Renal pelvis (tissue), 12 donors: ENCODE measurements at places on chromosomes 2 and 18.

DNA sequence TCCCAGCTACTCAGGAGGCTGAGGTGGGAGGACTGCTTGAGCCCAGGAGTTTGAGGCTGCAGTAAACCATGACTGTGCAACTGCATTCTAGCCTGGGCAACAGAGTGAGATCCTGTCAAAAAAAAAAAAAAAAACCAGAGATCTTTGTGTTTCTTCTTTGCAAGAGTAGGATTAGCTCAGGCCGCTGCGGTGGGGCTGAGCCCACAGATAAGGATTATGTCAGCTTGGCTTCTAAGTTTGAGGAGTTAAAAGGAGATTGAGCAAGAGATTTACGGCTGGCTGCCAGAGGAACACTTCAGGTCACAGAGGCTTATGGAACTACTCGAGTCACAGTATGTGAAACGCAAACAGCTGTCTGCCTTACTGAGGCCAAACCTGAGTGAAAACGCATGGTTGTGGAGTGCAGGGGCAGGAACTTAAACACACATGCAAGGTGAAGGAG lies 146.7 kb upstream of the L3MBTL4 start:
- peak; percentile 52 for DNase-seq

DNA sequence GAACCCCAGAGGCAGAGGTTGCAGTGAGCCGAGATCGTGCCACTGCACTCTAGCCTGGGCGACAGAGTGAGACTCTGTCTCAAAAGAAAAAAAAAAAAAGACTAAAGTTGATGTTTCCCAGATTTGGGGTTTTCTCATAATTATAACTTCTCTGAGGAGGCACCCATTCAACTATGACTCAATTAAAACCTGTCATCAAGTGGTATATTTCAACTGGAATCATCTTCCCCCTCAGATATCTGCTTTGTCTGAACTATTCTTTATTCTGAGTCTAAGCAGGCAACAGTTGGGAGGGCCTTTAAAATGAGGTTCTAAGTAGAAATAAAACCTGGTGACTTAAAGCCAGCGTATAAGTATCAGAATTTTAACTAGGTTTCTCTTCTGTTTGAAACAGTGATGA lies 88.5 kb downstream of the PTRHD1 start:
- DNase-seq = no peak

GRCh38 chr18:54162431-54162830 lies 62.0 kb downstream of the MBD2 start:
- DNase-seq = no peak

- peak; percentile 3 for DNase-seq
Observed at GRCh38 chr2:105934467-105934866, 189.8 kb downstream of the NCK2 start.

DNA sequence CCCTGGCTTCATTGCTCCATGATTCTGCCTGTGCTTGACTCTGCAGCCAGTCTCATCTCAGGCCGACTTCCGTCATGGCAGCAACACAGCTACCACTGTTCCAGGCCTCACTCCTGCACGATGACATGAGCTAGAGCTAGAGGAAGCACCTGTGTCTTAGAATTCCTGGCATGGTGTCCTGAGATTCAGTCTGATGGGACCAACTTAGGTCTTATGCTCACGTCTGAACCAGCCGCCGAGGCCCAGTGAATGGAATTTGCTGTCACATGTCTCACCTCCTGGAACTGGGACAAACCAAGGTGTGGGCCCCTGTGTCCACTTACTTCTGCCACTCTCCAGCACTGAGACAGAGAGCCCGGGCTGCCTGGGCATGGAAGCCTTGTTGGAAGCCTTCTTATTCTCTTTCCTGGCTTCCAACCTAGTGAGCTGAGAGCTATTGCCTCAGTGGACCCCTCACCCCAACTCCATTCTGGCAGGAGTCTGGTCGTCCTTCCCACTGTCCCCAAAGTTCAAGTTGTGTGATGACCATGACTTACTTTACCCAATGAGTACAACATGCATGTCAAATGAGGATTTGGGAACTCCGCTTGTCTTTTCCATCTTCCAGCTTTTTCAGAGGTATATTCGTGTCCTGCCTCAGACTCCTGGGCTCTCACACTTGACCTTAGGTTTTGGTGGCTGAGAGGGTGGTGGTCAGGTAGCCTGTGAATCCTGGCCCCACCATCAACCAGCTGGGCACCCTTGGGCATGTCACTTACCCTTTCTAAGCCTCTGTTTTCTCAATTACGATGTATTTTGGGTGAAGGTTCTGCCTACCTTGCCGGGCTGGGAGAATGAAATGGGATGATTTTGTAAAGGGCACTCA lies 39.1 kb upstream of the HS6ST1 start:
- DNase-seq = no peak

DNA sequence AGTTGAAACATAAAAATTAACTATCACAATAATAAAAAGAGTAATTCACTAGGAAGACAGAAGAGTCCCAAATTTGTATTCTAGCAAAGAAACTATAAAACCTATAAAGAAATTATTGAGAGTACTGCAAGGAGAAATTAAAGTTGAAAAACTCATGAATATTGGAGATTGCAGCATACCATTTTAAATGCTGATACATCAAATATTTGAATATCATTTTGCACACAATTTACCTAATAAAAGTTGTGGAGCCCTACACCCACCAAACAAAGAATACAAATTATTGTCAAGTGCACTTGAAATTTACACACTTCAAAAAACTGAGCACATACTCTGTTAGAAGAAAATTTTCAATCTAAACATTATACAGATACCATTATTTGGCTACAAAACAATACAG lies 531.6 kb upstream of the SMIM21 start:
- DNase-seq = no peak

GRCh38 chr2:48414640-48414979 lies 115.3 kb upstream of the STON1 start:
- no peak for DNase-seq

DNA sequence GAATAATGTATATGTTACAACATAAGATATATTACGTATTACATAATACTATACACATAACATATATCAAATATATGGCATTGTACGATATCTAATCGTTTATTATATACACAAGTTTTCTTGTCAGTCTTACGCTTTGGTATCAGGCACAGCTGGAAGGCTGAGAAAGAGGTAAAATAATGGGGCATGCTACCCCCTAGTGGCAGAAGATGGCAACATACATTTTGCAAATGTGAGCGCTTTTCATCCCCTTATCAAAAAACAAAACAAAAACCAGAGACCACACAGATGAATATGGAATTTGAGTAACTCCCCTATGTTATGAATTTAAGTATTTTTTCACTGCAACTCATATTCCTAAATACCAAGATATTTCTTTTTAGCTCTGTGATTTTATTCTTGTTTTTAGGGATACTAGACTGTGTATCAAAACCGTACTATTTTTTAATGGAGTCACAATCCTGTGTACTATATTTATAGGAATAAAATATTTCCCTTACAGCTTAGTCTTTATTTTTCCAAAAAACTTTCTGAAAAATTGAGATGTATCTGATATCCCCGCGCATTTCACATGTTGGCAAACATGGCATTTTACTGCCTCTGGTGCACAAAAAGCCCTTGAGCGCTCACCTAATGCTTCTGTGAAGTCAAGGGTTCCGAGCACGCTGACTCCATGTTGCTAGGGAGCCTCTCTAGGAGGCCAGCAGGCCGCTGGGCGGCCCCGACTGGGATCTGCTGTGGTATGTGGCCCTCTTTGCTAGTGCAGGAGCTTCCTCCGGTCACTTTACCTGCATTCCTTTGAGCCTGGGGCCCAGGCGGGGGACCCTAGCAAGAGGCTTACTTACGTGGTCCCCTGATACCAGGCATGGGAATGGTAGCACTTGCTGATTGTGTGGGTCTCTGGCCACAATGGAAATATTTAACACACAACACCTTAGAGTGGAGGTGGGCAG lies 62.5 kb downstream of the SLC4A3 start:
- peak; percentile 57 for DNase-seq

GRCh38 chr2:121363632-121364420 lies 78.8 kb upstream of the TFCP2L1 start:
- DNase-seq = no peak

GRCh38 chr18:51614033-51614432 lies 416.6 kb upstream of the MEX3C start:
- DNase-seq = no peak

- DNase-seq = no peak
Observed at GRCh38 chr2:222693837-222694236, 22.4 kb downstream of the MOGAT1 start.

- no peak for DNase-seq
Observed at GRCh38 chr2:16664809-16665747, 556 bp downstream of the CYRIA start.

DNA sequence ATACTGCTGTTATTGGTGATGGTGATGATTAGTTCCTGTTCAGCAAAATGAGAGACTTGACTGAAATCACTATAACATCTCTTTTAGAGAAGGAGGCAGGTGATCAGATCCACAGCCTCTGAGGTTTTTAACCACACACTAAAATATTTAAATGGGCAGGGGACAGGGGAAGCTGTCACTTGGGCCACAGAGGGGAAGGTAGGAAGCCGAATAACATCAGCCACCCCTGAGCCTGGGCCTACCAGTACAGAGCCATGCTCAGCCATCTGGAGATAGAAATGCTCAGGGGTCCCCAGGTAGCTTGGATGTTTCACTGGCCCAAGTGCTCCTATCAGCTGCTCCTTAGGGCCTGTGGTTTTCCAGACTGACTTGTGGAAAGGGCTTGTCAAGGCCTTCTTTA lies 122.3 kb downstream of the MRO start:
- DNase-seq = no peak

GRCh38 chr2:175282886-175283285 lies 101.4 kb upstream of the ATP5MC3 start:
- DNase-seq = no peak

GRCh38 chr2:28346587-28346986 lies 46.1 kb upstream of the FOSL2 start:
- peak; percentile 42 for DNase-seq

DNA sequence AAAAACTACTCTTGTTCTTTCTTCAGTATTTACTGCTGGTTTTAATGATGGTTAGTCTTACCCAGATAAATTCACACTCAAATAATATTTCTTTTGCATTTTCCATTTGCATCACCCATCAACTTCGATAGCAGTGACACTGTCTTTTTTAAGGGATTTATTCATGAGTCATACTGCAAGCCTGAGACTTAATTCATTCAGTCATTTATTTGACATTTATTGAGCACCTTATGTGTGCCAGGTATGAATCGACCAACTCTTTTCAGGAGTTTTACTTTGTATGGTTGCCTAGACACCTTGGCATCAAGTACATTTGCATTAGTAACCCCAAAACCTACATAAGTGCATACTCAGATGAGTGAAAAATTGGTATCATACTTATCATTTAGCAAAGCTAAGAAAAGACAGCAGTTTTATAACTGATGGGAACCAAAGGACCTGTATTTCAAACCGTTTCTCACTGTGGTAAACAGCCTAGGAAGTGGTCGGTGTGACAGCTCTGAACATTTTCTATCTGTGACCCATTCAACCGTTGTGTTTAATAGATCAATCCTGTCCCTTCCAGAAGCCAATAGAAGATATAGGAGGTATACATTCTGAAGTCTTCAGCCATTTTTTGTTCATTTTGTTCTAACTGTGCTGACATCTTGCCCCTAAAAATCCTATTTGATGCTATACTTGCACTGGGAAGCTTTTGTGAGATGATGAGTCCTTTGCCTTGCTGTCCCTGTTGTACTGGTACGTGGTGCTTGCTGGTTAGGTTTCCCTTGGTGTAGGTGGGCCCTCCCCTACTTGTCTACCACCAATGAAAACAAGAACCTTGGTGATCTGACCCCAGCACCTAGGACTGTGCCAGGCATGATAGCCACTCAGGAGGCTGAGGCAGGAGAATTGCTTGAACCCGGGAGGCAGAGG lies 484.7 kb upstream of the RAB12 start:
- DNase-seq = no peak
